ENCODE measurements at places on chromosomes 12 and 14.

DNA sequence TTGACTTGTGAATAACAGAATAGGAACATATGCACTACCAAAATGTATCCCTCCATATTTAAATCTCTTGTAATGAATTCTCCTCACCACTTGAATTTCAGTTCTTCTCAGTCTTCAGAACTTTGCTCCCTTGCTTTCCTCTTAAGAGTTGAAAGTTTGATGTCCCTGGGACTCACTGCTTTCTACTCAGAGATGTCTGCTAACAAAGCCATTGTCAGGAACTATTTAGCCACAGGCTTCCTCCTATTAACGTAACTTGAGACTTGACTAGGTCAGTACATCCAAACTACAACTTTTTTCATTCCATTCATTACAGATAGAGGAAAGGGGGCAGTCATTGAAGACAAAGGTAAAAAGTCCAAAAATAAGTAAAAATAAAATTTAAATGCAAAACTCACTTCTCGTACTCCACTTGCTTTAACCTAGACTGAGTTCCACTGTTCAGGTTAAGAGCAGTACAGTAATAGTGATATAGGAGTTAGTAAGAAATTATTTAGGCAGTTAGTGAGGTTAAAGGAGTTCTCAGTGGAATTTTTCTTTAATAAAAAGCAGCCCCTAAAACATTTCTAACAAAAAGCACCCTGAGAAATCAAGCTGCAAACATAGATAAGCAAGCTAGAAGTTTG, 364.2 kb downstream of the SOX5 start:
- DNase-seq = no peak

GRCh38 chr14:105940534-105941225, 414.3 kb downstream of the TMEM121 start:
- no peak for DNase-seq

DNA sequence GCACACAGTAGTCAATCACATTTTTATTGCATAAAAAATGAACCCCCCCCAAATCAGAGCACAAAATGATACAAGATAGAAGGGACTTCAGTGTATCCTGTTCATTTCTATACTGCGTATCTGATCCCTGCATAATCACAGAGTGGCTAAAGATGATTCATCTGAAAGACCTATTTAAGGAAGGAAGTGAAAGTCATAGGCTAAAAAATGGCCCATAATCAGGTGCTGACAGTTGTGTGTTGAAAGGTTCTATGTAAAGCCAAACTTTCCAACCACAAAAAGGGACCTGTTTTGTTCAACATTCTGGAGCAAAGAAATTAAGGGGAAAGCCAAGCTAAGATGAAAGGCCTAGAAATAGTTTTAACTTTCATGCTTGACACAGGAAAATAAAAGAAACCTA, 147.8 kb upstream of the ATP2B1 start:
- no peak for DNase-seq

DNA sequence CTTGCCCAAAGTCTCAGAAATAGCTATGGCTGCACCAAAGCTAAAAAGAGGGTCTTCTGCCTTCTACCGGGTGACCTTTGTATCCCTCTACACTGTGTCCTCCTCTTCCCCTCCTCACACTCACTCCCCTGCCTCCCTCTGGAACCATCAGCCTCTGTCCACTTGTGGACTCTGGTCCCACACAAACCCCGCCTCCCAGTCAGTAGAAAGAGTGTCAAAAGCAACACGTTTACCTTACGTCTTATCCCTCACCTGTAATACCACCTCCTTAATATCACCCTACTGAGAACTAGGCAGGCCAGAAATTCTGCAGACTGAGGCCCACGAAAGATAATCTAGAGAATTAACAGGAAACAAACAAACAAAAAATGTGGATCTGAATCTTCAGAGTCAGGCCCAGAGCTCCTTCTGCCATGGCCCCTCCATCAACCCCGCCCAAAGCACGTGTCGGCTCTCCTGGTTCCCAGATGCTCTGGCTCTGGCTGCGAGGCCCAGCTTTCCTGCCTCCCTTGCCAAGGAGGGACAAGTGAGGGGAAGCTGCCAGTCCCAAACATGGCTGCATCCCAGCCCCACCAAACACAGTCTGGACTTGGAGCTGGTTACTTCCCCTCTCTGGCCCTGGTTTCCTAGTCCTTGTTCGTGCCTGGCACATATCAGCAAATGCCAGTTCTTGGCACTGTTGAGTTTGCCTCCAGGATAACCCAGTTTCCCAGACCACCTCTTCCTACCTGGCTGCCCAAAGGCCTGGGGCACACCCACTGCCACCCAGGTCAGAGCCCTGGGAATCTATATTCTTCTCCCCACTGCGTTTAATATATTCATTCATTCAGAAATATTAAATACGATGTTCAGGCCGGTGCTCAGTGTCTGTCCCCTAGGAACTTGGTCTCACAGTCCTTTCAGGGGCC, 2.7 kb downstream of the ACTN1 start:
- DNase-seq = no peak

DNA sequence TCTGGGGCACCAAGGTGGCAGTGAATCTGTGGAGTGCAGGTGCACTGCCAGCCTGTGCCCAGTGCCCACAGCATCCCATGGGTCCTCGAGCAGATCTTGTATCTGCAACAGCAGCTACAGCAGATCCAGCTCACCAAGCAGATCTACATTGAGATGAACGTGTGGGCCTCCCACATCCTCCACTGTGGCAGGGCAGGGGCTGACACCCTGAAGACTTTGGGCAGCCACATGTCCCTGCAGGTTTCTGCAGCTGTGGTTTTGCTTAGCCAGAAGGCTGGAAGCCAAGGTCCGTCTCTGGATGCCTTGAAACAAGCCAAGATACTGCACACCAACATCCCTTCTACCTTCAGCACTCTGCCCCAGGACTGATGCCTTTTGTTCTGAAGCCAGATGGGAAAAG, 338.8 kb upstream of the OR4E1 start:
- no peak for DNase-seq

DNA sequence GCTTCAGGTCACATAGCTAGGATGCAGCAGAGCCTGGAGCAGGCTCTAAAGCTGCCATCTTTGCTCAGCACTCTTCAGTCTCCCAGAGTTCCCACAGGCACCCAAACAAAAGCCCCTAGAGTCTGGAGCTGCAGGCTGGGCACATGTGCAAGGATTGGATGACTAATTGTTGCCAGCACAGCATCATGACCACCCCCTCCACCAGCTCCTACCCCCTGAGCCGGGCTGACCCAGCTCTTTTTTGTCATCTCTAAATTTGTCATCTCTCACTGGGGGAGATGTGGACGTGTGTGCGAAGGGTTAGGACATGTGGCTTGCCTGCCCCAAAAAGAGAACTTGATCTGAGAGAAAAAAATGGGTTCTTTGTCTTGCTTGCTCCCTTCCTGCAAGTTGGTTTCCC, 4.3 kb upstream of the MMP19 start:
- DNase-seq = no peak

GRCh38 chr12:53677016-53677799, 1.3 kb upstream of the ATP5MC2 start:
- DNase-seq = no peak

GRCh38 chr12:42612231-42612613, 22.7 kb upstream of the PRICKLE1 start:
- no peak for DNase-seq

GRCh38 chr14:64508215-64508776, 3.7 kb downstream of the ZBTB1 start:
- DNase-seq = no peak

DNA sequence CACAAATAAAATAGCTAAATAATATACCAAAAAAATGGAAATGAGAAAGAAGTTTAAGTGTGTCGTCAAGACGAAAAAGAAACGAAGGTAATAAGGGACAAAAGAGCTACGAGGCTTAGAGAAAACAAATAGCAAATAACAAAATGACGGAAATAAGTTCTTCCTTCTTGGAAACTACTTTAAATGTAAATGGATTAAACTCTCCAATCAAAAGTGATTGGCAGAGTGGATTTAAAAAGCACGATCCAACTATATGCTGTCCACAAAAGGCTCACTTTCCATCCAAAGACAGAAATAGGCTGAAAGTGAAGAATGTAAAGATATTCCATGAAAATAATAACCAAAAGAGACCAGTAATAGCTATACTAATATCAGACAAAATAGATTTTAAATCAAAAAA, 82.4 kb downstream of the DIO3 start:
- DNase-seq = no peak

GRCh38 chr12:22858849-22859570, 234.0 kb downstream of the ETNK1 start:
- no peak for DNase-seq

- DNase-seq = no peak
These were observed 233.2 kb downstream of the NRXN3 start for GRCh38 chr14:78403278-78403815.

Data from T-helper 9 cell (primary cell).